ENCODE measurements at places on chromosomes 7 and 10.

DNA sequence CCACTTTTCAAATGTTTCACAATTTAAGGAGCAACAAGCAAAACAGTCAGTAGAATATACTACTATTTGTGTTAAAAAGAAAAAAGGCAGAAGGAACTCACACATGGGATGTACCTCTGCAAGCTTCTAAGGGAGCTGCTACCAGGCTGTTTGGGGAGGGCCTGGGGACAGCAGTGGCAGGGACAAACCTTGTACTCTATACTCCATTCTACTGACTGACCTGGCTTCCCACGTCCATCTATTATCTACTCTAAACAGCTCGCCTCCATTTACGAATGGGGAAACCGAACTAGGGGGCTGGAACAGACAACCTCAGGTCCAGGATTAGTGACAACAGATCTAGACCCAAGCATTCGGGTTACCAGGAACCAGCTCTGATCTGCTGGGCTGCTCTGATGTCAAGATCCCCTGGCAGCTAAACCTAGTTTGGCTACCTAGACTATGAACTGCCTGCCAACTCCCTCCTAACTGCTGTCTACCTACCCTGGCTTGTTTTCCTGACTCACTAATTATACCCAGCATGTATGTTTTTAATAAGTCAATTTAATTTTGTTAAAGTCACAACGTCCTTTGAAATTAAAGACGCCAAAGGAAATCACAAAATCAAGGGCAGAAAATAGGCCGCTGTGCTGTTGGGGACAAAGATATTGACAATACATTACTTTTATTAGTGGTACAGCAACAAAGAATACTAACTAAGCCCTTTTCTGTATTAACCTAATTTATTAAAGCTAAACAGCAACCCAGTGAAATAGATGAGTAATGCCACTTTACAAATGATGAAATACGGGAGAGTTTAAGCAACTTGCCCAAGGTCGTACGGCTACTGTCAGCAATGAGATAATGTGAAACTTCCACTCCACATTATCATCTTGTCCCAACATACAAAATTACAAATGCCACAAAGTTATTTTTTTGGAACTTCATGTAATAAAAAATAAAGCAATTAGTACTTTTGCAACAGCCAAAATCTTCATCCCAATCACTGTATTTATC lies 5.3 kb downstream of the PSAP start:
- DNase-seq: no peak

DNA sequence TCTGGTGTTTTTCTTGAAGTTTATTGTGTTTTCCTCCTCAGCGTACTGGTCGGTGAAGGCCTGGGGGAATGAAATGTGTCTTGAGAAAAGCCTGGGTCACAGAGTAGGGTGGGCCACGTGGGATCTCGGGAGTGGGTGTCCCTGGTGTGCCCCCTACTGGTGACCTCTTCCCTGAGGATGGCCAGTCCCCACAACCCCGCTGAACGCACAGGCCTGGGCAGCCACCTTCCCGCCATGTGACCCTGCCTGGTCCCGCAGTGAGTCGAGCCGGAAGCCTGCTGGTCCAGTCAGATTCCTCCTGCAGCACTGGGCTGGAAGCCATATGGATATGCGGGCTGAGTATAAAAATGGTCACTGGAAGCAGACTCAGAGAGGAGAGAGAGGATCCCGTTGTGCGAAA lies 52.9 kb upstream of the GNA12 start:
- DNase-seq: no peak

GRCh38 chr10:126670895-126671261 lies 385 bp upstream of the C10orf90 start:
- no peak for DNase-seq

GRCh38 chr7:151018421-151019129 lies 5.7 kb downstream of the ATG9B start:
- peak; percentile 50 for DNase-seq

DNA sequence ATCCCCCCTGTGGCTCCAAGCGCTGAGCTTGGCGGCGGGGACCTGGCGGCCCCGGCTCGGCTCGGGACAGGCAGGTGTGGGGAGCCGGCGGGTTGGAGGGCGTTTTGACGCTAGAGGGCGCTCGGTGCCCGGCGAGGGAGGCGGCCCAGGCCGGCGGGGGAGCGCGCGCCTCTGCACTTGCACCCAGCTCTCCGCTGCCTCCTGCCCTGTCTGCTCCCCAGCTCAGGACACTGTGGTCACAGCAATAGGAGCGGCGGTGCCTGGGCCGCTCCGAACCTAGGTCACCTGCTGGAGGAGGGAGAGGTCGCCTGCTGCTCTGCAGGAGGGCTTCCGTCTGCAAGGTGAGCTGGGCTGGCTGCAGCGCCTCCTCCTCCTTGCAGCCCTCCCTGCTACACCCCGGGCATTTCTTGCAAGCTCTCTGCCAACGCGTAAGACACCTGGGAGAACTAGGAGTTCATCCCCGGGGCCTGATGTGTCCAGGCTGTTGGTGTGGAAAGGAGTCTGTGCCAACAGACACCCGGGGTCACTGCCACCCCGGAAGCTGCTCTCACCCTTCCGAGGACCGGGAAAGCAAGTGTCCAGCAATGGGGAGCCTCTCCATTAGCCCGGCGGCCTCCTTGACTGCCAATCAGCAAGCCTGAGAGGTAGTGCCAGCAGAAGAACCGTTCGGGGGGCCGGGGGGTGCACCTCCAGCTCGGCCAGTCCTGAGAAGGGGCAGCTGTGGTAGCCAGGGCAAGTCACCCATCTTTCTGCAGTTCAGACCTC lies 620.4 kb downstream of the GALNT17 start:
- DNase-seq: no peak

GRCh38 chr7:78115876-78116275 lies 317.3 kb downstream of the PHTF2 start:
- no peak for DNase-seq

DNA sequence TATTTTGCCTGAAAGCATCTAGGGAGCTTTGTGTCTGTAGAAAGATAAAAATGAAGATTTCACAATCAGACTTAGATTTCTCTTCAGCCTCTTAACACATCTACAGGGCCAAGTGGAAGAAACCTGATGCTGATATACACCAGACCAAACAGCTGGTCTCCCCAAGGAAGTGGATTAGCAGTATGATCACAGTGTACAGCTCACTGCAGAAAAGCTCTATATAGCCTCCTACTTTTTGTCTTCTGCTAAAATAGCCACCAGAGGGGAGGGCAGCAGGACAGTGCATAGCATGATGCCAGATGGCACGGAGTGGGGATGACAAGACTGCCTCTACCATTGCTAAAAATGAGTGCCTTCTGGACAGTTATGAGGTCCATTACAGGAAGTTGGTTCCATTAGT lies 16.0 kb downstream of the FAM13C start:
- no peak for DNase-seq

- DNase-seq: no peak
Measured at GRCh38 chr10:100782461-100783244, 37.3 kb downstream of the PAX2 start.

DNA sequence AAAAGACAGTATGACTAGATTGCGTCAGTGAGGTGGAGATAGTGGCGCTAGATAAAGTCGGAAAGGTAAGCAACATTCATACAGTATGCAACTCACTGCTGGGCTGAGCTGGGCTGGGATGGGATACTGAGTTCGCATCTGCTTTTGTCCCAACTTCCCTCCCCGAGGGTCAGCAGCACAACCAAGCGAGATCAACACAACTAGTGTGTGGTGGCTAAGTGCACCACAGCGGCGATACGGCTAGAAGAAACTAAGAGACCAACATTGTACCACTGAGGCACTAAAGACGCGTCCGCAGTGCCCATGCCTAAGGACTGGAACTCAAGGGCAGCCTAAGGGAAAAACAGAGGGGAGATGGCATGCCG lies 467 bp downstream of the EXOSC1 start:
- no peak for DNase-seq

DNA sequence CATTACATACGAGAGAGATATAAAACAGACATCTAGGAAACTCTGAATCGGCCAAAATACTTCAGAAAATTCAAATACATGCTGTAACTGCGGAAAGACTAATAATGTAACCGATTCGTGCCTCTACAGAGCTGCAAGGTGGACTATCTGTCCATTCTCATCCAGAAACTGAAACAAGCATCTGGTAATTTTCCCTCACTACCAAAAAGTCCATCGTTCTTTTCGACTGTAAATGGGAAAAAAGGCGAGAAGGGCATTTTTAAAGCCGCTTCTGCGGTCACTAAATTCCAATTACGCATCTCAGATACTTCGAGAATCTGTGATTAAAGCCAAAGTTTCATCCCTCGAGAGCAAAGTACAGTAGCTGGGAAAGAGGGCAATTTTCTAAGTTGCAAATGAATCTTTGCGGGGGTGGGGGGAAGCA lies 1.3 kb downstream of the OGA start:
- no peak for DNase-seq

GRCh38 chr10:62356447-62356846 lies 17.7 kb upstream of the ZNF365 start:
- no peak for DNase-seq

DNA sequence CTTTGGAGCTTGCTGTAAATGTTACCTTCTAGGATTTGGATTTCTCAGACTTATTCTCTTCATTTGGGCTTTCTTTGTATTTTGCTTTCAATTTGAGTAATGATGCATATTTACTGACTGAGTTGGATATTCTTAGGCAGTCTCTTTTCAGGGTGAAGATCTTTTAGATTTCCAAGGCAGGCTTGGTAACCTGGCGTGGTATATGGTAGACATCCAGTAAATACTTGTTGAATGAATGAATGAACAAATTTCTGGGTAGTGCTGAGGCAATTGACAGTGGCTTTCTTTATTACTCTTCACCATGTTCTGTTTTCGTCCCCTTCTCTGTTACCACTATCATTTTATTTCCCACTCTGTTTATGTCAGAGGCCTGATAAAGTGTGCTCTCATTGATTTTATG lies 27.1 kb downstream of the BBS9 start:
- no peak for DNase-seq

DNA sequence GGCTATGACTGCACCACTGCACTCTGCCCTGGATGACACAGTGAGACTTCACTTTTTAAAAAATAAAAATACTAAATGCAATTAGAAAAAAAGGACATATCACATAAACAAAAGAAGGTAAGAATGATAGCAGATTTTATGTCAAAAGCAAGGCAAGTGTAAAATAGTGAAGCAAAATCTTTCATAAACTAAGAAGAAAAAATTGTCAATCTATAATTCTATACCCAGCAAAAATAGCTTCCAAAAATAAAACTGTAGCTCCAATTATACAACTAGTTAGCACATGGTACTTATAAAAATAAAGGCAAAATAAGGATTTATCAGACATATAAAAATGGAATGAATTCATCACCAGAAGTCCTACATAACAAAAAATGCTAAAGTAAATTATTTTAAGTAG lies 85.4 kb upstream of the SVIL start:
- DNase-seq: no peak

GRCh38 chr10:36612436-36612835 lies 513.0 kb upstream of the ANKRD30A start:
- DNase-seq: no peak

- no peak for DNase-seq
Measured at GRCh38 chr7:102869195-102869594, 43.6 kb upstream of the LRRC17 start.
